ENCODE measurements at places on chromosomes 6 and 20.

- no peak for DNase-seq
Measured at GRCh38 chr6:43950051-43950605, 177.1 kb downstream of the MRPL14 start.

DNA sequence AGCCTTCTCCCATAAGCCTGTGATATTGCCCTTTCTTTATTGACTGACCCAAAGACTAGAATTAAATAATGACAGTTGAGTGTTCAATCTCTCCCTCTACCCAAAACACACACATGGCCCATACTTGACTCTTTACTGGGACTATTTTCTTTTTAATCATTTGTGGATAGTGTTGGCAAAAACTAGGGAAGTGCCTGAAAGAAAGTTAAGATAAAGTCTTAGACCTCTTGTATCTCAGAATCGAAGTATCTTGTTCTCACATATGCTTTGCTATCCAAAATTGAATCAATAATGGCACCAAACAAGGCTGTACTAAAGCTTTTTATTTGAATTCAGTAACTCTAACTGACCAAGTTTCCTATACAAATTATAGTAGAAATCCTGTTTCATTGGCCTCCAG is 19.0 kb downstream of the TMEM244 start:
- no peak for DNase-seq

DNA sequence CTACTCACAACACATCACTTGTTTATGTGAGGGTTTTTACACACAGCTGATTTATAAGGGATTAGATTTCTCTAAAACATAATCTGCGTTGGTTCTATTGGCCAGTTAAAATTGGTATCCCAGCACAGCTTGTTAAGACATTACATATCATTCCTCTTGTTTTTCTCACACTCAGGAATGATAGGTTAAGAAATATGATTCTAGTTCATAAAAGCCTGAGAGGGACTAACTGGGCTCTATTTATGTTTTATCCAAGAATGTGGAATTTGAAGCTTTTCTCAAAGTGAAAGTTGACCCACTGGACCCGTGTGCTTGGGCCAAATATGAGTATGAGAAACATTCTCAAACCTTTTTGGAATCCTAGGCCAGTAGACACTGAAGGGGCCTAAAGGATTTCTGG is 117.3 kb downstream of the TMEM170B start:
- DNase-seq, result no peak

DNA sequence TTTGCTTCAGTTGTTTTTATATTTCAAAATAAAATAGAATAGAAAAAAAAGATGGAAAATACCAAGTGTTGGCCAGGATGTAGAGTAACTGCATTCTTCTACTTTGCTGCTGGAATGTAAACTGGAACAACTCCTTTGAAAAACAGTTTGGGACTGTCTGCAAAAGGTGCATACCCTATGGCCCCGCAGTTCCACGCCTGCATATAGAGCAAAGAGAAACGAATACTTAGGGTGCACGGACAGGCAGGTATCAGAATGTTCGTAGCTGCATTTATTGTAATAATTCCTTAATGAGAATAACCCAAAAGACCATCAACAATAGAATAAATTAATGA is 603 bp upstream of the RAB23 start:
- DNase-seq, result no peak

DNA sequence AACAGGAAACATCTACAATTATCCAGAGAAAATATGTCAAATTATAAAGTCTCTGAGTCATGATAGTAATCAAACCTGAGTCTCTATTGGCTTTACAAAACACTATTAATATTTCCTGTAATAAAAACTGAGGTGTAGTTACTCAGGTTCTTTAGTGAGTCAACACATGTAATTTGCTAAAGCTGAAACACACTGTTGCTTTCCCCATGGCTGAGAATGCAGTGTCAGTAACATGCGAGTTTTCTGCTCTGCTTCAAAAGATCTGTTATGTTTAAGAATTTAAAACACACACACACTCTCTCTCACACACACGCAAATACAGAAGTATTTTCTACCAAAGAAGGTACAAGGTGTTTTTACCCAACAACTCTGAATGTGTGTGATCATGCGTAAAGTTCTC is 38.6 kb downstream of the ATXN1 start:
- DNase-seq, result no peak

DNA sequence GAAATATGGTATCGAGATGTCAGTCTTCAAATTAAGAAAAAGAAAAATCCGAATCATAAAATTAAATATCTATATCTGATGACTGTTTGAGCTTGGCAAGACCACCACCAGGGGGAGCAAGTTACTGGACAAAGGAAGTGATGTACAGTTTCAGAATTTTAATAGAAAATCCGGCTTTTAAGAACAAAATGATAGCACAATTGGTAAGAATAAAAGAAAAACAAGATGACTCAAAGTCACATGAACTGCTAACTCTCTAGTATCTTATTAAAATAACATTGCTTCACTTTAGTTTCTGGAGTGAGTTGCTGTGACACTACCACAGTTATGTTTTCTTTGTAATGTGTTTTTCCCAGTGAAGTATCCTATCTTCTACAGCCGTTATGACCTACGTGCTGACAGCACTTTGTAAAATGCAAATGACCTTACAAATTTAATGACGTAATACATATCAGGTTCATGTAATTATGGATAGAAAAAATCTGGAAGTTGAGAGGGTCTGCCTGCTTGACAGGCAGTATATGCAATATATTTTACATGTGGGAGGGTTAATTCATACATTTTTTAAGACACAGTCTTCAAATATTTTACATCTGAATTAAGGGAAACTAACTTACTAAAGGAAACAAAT is 405.3 kb upstream of the HS3ST5 start:
- DNase-seq, result peak; percentile 5

GRCh38 chr6:25930532-25931410 is at the start of gene SLC17A2:
Gene SLC17A2 (minus strand): TSS chr6:25930691. CDS start chr6:25925796, 4,895 bp downstream.
- no peak for DNase-seq

GRCh38 chr6:166715065-166715464 is 88.0 kb upstream of the RPS6KA2 start:
- no peak for DNase-seq

GRCh38 chr6:7684076-7684475 is 41.8 kb upstream of the BMP6 start:
- DNase-seq, result no peak

DNA sequence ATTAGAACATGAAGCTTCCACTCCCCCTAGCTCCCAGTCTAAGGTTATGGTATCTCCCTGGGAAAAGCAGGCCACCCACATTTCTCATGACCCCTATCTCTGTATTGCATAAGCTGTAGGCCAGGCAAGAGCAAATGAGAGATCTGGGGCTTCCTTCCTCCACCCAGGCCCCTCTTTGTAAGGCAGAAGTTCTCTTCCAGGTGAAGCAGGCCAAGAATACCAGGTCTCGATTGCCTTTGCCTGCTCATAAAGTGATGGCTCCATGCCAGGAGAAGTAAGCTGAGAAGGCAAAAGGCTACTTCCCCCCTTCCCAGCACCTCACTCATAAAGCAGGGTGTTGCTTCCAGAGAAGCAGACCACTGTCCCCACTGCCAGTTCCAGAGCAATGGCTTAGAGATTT is 144.1 kb upstream of the KCNK16 start:
- no peak for DNase-seq

- DNase-seq, result no peak
Measured at GRCh38 chr6:153790876-153791473, 248.1 kb upstream of the OPRM1 start.

DNA sequence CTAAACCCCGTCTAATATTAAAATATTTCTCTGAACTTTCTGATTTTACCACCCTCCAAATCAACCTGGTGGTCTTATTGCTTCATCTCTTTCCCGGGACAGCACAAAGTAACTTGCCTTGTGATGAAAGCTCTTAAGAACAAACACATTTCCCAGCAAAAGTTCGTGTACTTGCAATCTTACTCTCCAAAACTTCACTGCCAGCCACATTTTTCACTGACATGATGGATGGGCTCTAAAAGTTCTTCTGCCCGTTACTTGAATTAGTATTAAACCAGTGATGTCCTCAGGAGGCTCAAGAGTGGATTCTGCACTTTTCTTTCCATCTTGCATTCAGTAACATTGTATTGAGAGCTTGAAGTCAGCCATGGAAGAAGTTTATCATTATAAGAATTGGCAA is 731.6 kb upstream of the GJE1 start:
- DNase-seq, result no peak

DNA sequence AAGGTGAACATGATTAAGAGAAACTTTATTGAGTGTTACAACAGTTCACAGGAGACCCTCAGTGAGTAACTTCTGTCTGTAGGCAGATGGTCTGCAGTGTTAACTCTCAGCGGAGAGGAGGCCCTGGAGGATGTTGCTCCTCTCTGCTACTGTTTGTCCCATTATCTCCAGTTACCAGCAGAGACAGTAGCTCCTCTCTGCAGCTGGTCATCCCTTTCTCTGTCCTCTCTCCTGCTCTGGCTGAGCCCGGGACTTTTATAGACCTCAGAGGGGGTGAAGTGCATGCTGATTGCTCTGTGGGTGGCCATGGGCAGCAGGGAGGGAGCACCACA is 5.7 kb downstream of the GTSF1L start:
- DNase-seq, result no peak

- no peak for DNase-seq
Measured at GRCh38 chr6:75493400-75494064, at the start of gene FILIP1. Gene FILIP1 (minus strand): TSS chr6:75493800. CDS start chr6:75414972, 78,828 bp downstream.

GRCh38 chr6:129893640-129894039 is 32.5 kb upstream of the TMEM244 start:
- DNase-seq, result no peak

DNA sequence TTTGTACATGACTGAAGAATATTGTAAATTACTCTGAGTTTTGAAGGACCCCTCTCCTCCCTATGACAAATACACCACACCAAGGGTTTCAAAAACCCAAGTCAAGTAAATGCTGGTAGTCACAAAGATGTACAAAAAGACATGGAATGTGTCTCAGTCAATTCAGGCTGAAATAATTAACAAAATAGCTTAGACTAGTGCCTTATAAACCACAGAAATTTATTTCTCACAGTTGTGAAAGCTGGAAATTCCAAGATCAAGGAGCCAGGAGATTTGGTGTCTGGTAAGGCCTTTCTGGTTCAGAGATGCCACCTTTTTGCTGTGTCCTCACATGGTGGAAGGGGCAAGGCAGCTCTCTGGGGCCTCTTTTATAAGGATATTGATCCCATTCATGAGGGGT is 202.3 kb upstream of the RIN2 start:
- DNase-seq, result no peak

DNA sequence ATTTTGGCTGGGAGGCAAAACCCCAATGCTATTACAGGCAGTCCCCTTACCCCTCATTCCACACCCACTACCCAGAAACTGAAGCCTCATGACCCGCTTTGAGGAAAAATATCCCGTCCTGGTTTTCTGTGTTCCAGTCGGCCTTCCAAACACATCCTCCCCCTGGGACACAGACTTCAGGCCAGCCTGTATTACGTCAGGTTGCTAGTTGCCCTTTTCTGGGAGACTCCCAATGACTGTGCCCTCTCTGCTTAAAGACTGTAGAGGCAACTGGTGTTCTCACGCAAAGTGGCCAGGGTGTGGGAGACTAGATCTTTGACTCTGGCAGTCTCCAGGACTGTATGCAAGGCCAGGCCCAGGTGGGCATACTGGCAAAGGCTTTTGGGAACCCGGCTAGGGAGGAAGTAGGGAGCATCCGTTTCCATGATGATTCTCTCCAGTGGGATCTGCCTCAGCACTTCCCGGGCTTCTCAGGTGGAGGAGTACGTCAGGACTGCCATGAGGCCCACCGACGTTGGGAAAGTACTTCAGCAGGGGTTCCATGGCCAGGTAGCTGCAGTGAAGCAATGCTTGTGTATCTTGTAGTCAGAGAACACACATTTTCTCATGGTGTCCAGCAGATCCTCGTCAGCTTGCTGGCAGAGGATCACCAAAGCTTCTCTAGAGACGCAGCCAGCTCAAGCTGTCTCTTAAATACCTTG is 34.9 kb downstream of the DYNLT1 start:
- DNase-seq, result no peak

GRCh38 chr20:47586649-47587294 is 85.1 kb downstream of the NCOA3 start:
- no peak for DNase-seq

DNA sequence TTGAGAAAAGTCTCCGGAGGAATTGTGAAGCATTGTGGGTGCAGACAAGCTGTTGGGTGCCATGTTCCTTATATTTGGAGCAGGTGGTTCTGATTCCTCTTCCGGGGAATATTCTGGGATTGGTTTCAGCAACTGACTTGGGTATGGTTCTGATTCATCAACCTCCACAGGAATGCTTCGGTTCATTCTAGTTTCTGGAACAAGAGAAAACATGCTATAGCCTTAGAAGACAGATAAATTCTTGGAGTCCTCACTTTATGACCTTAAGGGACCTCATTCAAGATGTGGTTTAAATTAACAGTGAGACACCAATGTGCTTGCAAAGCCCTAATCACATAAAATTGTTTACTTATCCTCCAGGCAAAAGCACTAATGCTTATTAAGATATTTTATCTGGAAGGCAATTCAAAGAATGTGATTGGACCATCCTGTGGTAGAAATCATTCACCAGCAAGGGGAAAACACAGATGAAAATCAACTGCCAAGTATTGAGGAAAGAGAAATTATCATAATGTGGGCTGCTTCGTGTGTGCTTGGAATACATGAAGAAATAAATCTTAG is 13.7 kb downstream of the TRAF3IP2 start:
- no peak for DNase-seq

DNA sequence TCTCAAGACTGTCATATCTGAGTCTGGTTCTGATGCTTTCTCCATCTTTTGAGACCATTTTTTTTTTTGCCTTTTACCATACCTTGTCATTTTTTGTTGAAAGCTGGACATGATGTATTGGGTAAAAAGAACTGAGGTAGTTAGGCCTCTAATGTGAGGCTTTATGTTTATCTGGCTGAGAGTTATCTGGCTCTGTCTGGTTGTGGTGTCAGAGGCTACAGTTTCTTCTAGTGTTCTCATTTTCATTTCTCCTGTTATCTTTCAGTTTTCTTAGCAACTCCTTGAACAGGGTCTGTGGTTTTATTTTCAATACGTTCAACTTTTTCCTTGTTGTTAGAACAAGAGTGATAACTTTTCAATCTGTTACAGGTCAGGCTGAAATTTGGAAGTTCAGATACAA is 49.2 kb upstream of the ATXN1 start:
- no peak for DNase-seq

DNA sequence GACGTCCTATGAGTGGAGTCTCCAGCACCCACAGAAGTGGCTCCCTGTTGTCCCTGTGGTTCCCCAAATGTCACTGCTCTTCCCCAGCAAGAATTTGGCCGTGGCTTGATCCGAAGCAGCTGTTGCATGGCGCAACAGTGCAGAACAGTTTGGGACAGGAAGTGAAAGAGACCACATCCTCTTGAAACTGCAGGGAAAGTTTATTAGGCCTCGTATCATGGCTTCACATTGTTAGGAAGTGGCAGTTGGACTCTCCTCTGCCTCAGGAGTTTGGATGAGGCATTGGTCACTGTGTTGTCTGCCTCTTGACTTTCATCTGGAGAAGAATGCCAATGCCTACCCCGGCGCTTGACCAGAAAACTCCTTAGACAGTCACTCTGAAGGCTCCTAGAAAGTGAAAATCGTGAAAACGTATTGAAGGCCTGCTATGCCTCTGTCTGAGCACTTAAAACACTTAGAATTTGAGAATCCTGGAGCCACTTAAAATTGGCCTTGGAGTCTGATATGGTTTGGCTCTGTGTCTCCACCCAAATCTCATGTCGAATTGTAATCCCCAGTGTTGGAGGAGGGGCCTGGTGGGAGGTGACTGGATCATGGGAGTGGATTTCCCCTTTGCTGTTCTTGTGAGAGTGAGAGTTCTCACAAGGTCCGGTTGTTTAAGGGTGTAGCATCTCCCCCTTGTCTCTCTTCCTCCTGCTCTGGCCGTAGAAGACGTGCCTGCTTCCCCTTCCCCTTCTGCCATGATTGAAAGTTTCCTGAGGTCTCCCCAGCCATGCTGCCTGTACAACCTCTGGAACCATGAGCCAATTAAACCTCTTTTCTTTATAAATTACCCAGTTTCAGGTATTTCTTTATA is 334.9 kb upstream of the JARID2 start:
- no peak for DNase-seq
